ENCODE measurements at places on chromosomes 7 and 10. TPM values are rescaled to one million over a fixed set of nuclear protein-coding genes. Genes with fewer than 3 reads are reported as not detected.

DNA sequence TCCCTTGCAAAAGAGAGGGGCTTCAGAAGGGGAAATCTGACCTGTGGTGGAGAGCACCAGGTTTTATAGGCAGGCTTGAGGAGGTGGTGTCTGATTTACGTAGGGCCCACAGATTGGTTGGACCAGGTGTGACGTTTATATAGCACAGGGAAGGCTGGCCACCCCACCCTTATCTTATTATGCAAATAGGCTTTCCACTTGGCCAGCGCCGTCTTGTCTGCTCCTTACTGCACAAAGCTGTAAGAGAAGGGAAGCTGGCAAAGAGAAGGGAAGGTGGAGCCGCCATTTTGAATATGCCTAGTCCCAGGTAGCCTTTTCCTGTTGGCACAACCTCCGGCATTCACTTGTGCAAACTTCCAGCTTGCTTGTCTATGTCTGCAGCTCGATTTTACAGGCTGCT lies 221.4 kb downstream of the GATA3 start:
- H3K36me3 ChIP-seq: no peaks in the 10 kb centered on the region
- no peaks in the 10 kb centered on the region for H3K27me3 ChIP-seq
- no peak overlapping the region for H3K4me3 ChIP-seq
- no peaks in the 10 kb centered on the region for H3K4me1 ChIP-seq
- no peak for DNase-seq
- no peak overlapping the region for H3K27ac ChIP-seq

- no peak overlapping the region for H3K27ac ChIP-seq
- no peaks in the 10 kb centered on the region for H3K27me3 ChIP-seq
- H3K36me3 ChIP-seq: peaks cover 72% of the 10 kb centered on the region
- no peak overlapping the region for H3K4me3 ChIP-seq
Measured at GRCh38 chr10:133405272-133405671, 11.3 kb downstream of the MTG1 start.

GRCh38 chr10:11668847-11669610 lies 57.6 kb upstream of the USP6NL start:
- H3K27ac ChIP-seq: no peak overlapping the region
- no peaks in the 10 kb centered on the region for H3K4me1 ChIP-seq
- H3K27me3 ChIP-seq: no peaks in the 10 kb centered on the region
- DNase-seq: no peak
- H3K4me3 ChIP-seq: no peak overlapping the region

DNA sequence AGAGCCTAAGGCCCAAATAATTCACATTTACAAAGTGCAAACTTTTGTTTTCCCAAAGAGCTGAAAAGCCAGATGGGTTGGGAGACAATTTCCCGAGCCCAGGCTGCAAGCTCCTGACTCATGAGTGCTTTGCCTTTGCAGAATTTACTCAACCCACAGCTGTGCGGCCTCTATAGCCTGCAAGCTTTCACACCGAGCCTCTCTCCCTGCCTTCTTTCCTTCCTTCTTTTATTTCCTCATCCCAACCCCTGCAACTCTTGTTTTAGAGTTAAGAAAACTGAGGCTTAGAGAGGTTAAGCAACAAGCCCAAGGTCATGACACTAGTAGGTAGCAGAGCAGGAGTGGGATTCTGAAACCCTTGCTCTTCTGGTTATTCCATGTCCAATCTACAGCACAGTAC lies 203.0 kb upstream of the GPR26 start:
- no peak overlapping the region for H3K4me3 ChIP-seq
- no peaks in the 10 kb centered on the region for H3K36me3 ChIP-seq
- H3K27ac ChIP-seq: no peak overlapping the region
- no peaks in the 10 kb centered on the region for H3K4me1 ChIP-seq

GRCh38 chr10:130109796-130110245 lies 809 bp downstream of the C10orf143 start:
- peak overlapping the region; percentile 71 for H3K4me3 ChIP-seq
- peaks cover 16% of the 10 kb centered on the region for H3K4me1 ChIP-seq
- H3K36me3 ChIP-seq: no peaks in the 10 kb centered on the region
- peak; percentile 88 for DNase-seq

- DNase-seq: no peak
- no peaks in the 10 kb centered on the region for H3K4me1 ChIP-seq
- H3K27ac ChIP-seq: no peak overlapping the region
- H3K4me3 ChIP-seq: no peak overlapping the region
Measured at GRCh38 chr7:22194658-22195273, 162.2 kb downstream of the RAPGEF5 start.

GRCh38 chr7:102319671-102320070 lies 33.0 kb downstream of the SH2B2 start:
- no peak overlapping the region for H3K4me3 ChIP-seq
- no peaks in the 10 kb centered on the region for H3K36me3 ChIP-seq
- H3K4me1 ChIP-seq: no peaks in the 10 kb centered on the region
- no peak overlapping the region for H3K27ac ChIP-seq

- no peak overlapping the region for H3K27ac ChIP-seq
- peak; percentile 53 for DNase-seq
- H3K36me3 ChIP-seq: no peaks in the 10 kb centered on the region
- peaks cover 5% of the 10 kb centered on the region for H3K4me1 ChIP-seq
Measured at GRCh38 chr7:101488826-101489572, 126.3 kb downstream of the COL26A1 start.

DNA sequence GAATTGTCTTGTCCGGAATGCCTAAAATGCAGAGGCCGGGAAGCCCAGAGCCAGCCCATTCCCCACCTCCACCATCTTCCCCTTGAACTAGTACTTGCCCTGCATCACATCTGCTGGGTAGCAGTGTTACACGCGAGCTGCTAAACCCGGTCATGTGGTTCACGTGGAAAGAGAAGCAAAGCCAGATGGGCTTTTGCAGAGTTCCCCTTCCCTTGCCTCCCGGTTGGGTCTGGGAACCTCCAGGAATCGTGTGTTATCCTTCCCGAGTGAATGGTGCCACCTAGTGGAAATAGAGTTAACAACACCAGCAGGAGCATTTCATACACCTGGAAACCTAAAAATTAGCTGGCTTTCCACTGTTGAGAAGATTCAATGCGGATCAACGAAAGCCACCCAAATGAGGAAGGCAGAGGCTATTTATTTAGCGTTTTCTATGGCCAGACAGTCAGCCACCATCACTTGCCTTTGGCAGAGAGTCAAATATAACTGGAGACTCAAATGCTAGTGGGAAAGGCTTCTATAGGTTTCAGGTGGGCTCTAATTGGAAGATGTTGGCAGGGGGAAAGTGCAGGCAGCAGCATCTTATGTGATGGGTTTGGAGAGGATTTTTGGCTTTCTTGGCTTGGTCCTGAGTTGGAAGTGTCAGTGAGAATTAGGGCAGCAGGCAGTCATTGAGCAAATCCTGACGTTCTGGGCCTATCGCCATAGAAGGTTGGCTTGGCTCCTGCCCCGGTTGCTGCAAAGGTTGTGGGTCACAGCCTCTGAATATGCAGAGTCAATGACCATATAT lies 12.9 kb upstream of the DENND2A start:
- no peaks in the 10 kb centered on the region for H3K36me3 ChIP-seq
- no peak overlapping the region for H3K4me3 ChIP-seq
- no peaks in the 10 kb centered on the region for H3K27me3 ChIP-seq
- H3K27ac ChIP-seq: no peak overlapping the region
- peak; percentile 55 for DNase-seq
- peaks cover 3% of the 10 kb centered on the region for H3K4me1 ChIP-seq

GRCh38 chr10:131271195-131271880 lies 40.2 kb downstream of the TCERG1L start:
- no peak overlapping the region for H3K4me3 ChIP-seq
- no peaks in the 10 kb centered on the region for H3K27me3 ChIP-seq
- no peaks in the 10 kb centered on the region for H3K4me1 ChIP-seq
- DNase-seq: no peak
- H3K27ac ChIP-seq: no peak overlapping the region

DNA sequence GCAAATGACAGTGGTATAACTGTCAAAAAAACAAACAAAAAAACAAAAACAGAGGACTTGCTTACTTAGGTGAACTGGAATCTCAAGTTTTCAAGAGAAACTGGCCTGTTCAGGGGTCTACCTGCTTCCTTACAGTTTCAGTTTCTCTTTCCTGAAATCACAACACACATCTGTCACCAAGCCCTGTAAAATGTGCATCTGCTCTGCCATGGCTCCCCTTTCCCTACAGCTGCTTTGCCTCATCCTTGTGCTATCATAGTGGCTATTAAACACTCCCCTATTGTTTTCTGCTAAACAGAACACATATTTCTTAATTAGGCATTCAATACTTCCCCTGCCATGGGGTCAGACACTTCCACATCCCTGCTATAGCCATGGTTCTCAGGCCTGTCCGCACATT lies 37.6 kb downstream of the CPED1 start:
- H3K4me3 ChIP-seq: no peak overlapping the region
- H3K27me3 ChIP-seq: no peaks in the 10 kb centered on the region

GRCh38 chr7:113804475-113805095 lies 114.2 kb downstream of the PPP1R3A start:
- H3K4me3 ChIP-seq: no peak overlapping the region
- no peaks in the 10 kb centered on the region for H3K36me3 ChIP-seq
- no peak for DNase-seq
- H3K27ac ChIP-seq: no peak overlapping the region
- H3K4me1 ChIP-seq: no peaks in the 10 kb centered on the region

DNA sequence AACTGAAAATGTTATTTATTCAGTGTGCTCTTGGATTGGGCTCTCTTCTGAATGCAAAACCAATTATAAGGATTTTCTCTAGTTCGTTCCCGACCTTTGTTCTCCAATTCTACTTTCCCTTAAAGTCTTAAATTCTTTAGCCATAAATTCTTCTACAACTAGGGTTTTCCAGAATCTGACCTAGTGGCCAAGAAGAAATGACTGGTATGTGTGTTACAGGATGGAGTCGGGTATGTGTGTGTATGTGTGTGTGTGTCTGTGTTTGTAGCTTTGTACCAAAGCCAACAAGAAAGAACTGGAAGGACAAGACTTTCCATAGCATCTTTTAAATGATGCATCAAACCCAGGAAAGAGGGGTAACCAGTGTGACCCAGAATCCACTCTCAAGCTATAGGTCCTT lies 25.8 kb upstream of the LEP start:
- H3K4me3 ChIP-seq: no peak overlapping the region
- H3K4me1 ChIP-seq: no peaks in the 10 kb centered on the region

GRCh38 chr7:149872419-149873073 lies 1.2 kb upstream of the ATP6V0E2 start:
- H3K4me1 ChIP-seq: peaks cover 13% of the 10 kb centered on the region
- H3K27ac ChIP-seq: peak overlapping the region; percentile 62
- DNase-seq: peak; percentile 83
- peaks cover 6% of the 10 kb centered on the region for H3K27me3 ChIP-seq

GRCh38 chr7:129494041-129494440 lies 8.3 kb upstream of the SMKR1 start:
- no peaks in the 10 kb centered on the region for H3K4me1 ChIP-seq
- no peak overlapping the region for H3K4me3 ChIP-seq
- no peak overlapping the region for H3K27ac ChIP-seq
- H3K27me3 ChIP-seq: no peaks in the 10 kb centered on the region
- DNase-seq: peak; percentile 17

ADCYAP1R1 gene
- 4.4 TPM for polyA plus RNA-seq

ZSCAN25 gene
- 14.3 TPM for polyA plus RNA-seq

VAX1 gene
- not detected for polyA plus RNA-seq

NUTM2A gene
- polyA plus RNA-seq: 1.3 TPM

RGR gene
- 0.27 TPM for polyA plus RNA-seq

GLRX3 gene
- 66.0 TPM for polyA plus RNA-seq

Measured in large intestine (tissue), 12 donors.